ENCODE measurements at places on chromosomes 6 and 20.

DNA sequence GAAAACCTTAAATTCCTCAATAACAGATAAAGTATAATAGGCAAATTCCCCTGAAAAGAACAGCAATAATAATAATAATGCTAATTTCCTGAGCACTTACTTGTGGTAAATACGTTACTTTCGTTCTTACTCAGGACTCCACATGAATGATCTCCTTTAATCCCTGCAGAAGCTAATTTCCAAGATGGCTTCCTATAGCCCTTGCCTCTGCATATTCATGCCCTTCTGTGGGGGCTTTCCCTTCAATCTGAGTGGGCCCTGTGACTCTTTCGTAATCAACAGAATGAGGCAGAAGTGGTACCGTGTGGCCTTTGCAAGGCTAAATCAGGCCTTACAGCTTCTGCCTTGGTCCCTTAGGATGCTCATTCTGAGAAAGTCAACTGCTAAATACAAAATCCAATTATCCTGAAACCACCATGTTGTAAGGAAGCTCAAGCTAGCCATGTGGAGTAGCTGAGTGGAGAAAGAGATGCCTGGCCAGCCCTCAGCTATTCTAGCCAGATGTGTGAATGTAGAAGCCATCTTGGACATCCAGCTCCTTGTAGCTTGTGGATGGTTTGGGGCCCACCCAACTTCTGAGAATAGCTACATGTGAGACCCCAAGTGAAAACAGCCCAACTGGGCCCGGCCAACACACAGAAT is 50.5 kb downstream of the MCUR1 start:
- DNase-seq = no peak

GRCh38 chr20:57500235-57500634 is 24.7 kb downstream of the CTCFL start:
- no peak for DNase-seq

- no peak for DNase-seq
Observed at GRCh38 chr20:63041776-63042175, 35.0 kb upstream of the BHLHE23 start.

DNA sequence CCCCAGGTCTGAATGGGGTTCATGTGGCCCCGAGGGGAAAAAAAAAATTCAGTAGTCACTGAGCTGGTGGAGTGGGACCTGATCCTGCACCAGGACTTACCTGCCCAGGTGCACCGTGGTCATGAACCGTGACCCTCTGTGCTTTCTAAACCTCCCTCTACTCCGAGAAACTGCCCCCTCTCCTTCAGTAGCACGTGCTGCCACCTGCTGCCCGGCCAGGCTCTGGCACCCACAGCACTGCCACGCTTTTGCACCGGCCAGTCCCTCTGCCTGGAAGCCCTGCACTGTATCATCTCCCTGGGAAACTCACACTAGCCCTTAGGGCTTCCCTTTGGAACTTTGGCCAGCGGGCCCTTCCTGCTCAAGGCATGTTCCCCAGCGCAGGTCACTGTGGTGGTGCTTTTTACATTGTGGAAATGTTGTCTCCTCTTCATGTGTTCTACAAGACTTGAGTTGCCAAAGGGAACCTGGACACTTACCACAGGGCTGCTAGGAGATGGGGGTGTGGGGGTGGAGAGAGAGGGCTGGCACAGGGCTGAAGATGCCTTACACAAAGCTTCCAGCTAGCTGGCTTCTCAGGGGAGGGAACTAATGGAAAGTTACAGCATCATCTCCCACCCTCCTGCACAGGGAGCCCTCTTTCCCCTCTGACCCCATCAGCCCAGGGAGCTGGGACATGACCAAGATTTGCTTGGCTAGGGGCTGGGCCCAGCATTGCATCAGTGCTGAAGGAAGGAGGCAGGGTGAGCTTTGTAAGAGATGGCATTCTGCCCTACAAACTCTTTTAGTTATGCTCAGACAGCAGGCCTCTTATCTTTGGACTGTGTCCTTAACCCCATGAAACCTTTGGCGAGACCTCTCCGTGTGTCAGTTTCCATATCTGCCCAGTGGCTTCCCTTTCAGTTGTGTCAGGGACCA is 2.5 kb upstream of the PTPRT start:
- DNase-seq = no peak

DNA sequence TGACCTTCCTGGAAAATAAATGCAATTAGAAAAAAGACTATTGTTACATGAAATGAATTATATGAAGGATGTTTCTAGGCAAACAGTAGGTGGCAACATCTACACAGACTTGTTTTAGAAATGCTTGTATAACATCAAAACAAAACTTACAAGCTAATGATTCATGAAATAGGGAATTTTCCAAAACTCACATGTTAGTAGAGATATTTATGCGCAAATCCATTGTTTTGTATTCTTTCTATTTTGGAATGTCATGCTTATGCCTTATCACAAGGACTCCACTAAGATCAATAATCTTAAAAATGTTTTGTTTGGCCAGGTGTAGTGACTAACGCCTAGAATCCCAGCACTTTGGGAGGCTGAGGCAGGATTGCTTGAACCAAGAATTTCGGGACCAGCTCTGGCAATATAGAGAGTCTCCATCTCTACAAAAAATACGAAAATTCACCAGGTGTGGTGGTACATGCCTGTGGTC is 32.3 kb upstream of the LGSN start:
- DNase-seq = no peak

DNA sequence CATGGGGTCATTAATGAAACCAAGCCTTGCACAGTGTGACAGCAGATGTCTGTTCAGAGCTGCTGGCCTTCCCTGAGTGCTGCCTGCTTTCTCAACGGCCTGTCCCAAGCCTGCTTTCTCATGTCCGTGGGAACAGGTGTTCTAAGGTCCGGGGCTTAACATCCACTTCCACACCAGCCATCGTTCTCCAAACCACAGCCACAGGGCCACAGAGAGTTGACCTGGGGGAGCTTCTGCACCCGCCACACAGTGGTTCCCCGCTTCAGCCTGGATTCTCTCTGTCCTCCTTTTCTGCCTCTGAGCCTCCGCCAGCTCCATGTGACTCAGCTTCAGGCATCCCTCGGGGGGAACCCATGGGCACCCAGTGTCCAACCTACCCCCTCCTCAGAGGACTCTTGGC is 26.9 kb upstream of the PPP1R3G start:
- DNase-seq = no peak

GRCh38 chr20:60787276-60787675 is 464.8 kb upstream of the CDH4 start:
- DNase-seq = no peak

- no peak for DNase-seq
Observed at GRCh38 chr6:80316686-80317231, 210.3 kb downstream of the BCKDHB start.

GRCh38 chr20:34163307-34163706 is 51.3 kb upstream of the EIF2S2 start:
- no peak for DNase-seq

DNA sequence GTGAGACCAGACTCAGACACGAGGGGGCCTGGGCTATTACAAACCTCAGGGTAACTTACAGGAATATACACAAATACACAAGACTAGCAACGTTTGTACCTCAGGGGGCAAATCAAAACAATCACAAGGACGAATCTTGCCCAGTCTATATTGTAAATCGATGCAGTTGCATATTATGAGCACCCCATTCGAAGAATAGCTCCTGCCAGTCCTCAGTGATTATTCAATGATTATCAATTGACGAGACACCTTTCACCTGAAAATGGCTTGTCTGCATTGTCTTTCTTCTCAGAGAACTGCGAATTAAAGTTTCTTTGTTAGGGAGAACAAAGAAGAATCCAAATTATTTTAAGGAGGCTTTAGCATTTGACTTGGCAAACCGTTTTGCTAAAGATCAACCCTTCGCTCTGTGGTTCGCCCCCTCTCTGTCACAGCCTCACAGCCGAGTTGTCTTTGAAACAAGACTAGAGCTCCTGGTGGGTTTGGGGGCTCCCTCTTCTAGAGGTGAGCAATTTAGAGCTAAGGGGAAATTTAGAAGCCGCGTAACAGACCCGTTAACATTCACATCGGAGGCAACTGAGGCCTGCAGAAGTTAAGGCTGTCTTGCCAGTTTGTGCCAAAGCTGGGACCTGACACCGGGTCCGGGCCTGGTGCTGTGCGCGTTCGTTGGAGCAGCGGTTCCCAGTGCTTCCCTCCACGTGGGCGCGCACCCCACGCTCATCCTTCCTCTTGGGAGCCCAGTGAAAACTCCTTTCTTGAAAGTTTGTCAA is 24.9 kb upstream of the MAP3K7 start:
- DNase-seq = no peak

GRCh38 chr6:30820193-30820592 is 64.1 kb upstream of the DDR1 start:
- DNase-seq = no peak

- DNase-seq = no peak
Observed at GRCh38 chr6:121826156-121826810, 390.8 kb downstream of the GJA1 start.

DNA sequence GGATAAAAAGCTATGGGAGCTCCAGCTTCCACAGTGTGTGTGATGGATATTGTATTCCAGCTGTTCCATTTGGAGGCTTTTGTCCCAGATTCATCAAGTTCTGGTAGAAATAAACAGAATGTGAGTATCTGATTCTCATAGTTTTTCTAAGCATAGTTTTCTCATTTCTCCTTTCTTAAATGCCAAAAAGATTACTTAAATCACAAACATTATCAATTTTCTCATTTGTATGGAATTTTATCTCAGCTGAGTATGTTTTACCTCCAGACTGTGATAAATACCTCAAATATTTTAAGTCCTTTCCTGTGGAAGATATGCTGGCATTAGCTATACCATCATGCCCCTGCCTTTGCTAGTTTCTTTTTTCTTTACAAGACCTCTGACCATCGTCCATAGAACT is 767.3 kb downstream of the TFAP2A start:
- no peak for DNase-seq

GRCh38 chr20:62039738-62040137 is 25.9 kb downstream of the TAF4 start:
- DNase-seq = no peak

DNA sequence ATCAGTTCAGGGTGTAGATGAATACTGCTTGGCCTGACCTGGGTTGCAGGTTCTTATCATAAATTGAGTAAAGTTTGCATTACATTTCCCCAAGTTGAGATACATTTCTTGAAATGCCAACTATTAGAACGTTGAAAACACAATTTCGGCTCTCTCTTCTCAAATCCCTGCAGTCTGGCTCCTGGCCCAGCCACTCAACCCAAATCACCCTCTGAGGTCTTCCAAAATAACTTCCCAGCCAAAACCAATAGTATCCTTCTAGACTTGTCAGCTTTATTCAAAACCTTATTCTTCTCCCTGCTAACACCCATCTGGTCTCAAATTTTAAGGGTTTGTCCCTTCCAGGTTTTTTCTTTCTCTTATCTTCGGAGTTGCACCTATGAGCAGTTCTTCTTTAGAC is 263.6 kb downstream of the EYA4 start:
- no peak for DNase-seq

DNA sequence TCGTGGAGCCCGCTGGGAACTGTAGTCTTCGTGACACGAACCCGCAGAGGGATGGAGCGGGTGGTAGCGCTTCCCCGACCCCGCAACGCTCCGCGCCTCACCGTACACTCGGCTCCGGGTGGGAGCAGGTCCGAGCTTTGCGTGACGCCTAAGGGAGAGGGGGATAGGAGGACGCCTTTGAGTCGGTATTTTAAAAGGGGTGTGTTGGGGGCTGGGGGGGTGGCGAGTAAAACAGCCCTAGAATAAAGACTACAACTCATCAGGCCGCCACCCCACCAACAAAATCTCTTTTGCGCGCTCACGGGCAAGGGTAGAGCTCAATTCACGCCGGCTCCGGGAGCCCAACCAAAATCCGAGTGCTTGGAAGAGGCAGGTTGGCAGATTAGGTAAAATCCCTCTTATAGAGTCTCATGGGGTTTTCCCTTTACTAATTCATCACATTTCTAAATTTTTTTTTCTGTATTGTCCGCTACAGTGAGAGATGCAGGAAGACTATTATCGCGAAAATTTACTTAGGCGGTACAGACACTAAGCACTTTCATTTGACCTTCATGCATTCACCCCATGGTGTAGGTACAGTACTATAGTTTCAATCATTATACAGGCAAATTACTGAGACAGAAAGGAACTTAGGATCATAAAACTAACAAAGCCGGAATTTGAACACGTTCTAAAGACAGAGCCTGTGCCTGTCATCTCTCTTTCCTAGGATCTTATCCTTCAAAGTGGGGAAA is 706 bp upstream of the SNX14 start:
- DNase-seq = no peak

DNA sequence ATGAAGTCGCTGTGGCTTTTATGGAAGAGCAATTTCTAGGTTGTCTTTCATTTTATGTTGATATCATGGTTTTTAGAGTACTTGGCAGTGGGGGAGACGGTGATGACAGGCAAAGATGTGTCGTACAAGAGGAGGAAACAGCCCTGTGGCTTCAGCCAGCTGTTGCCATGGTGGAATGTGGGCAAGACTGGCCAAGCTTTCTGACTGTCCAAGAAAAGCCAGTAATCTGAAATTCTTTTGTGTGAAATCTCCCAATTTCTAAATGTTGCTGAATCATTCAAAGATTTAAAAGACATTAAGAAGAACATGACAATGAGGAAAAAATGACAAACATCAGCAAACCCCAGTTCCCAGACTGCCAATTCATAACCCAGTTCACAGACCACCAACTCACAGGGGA is 23.1 kb downstream of the PFDN4 start:
- DNase-seq = no peak

DNA sequence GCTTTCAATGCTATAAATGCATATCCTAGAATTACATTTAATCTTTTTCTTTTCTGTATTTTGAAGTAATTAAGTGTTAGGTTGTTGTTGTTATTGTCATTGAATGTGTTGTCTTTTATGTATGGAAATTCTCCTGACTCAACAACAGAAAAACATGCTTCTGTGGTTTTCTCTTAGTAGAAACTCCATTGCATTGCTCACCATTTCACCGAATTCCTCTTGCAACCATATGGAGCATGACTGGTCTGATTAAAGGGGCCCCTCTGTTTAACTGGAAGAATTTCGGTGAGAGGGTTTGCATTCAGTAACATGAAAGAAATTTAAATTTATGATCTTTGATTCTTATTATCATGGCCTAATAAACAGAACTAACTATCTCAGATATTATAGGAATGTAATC is 454.3 kb upstream of the JARID2 start:
- no peak for DNase-seq

DNA sequence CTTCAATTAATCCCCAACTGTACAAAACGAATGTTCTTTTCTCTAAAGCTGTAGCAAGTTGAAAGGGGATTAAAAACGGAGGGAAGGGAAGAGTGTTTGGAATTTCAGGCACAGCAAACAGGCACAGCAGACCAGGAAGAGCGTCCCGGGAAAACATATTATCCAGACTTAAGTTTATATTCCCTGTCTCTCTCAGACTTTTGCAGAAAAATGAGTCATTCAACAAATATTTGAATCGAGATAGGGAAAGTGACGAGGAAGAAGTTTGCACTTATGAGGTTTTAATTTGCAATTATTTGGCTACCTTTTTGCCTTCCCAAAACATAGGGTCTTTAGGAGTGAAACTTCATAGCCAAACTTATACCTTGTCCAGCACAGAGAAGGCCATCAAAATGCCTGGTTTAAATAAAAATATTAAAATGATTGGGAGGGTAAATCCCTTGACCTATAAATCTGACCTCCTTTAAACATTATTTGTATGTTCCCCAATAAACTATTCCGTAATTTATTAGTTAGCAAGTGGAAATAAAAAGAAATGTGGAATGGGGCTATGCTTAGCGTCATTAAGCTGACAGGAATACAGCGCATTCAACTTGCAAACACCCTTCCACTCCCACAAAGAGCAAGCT is 16.0 kb downstream of the HFE start:
- DNase-seq = no peak

GRCh38 chr20:17481661-17482060 is 49.5 kb downstream of the BFSP1 start:
- DNase-seq = no peak

- no peak for DNase-seq
Observed at GRCh38 chr20:64083804-64084684, at the start of gene LKAAEAR1. LKAAEAR1 (minus strand) TSS chr20:64084398; CDS start chr20:64084219, 179 bp downstream.

All from mesothelial cell of epicardium (in vitro differentiated cells).